ENCODE measurements at places on chromosomes 5 and 9.

DNA sequence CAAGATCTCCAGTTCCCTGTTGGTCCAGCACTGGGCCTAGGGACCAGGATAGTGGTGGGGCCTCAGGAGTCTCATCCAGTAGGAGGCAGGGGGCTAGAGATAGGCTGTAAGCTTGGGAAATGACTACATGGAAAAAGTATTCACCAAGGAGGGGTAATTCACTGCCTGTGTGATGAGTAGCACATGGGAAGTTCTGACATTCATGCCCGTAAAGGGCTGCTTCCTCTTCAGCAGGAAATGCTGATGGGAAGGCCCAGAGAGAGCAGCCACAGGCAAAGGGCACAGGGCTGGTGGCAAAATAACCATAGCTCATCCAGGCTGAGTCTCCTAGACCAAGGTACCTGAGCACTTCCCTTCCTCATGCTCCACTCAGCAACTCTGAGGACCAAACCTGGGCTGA, 23.1 kb upstream of the FRRS1L start:
- no peak for DNase-seq

DNA sequence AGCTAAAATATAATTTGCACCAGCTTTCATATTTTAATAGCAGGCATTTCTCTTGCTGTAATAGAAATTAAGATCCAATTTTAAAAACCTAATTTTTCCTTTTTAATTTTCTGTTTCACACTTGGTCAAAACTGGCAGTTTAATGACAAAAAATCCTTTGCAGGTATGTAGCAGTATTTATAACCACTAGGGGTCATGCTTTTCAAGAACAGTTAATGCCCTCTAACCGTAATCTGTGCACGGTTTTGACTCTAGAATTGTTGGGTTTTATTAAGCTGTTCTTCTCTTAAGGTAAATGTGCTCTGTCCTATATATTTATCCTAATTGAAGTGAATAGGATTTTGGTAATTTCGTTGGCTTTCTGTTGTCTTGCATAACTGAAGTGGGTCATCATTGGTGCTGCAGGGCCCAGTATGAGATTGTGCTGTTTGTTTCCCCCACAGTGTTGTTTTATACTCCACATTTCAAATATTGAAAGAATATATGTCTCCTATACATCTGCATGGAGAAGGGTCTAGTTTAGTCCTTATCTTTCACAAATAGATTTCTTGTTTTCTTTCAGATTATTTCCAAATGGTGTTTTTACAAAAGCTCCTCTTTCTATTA, 107.4 kb downstream of the SCAMP1 start:
- no peak for DNase-seq

DNA sequence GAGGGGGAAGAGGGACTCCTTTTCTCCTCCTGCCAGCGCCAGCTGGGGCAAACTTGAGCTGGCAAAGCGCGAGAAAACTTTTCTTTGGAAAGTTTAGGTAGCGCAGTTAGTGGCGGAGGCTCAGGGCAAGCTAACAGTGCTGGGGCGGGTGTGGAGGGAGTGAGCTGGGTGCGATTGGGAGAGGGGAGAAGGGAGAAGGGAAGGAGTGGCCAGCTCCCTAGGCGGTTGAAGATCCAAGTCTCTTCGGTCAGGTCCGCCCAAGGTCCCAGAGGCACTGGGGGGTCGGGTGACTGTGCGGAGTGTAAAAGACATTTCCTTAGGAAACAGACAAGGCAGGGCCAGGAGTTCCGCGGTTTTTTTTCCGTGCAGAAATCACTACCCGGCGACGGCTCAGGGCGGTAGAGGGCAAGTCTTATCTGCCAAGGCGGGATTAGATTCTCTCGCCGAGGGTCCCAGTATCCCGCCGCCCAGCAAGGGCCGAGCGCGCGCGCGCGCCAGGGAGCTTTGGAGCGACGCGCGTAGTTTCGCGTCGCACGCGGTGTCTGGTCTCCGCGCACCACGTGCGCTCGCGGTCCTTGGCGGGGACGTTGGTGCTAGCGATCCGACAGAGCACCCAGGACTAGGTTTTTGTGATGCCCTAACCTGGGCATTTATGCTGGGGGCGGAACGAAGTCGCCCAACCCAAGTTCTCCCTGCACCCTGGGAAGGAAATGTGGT, 33.6 kb upstream of the NFIB start:
- DNase-seq: no peak

DNA sequence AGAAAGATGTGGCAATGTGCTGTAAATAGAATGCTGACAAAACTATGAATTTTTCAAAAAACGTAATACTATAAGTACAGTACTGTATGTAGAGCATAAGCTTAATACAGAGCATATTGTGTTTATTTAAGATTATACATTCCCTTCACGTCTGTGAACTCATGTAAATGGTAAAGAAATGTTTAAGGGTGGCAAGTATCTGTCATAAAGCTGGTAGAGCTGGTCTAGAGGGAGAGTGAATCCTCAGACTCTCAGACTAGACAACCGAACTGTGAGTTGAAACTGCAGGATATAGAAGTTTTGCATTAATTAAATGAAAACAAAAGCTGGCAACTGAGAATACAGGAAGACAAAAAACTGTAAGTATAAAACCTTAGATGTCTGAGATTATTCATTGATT, 87.3 kb upstream of the ANXA1 start:
- DNase-seq: no peak

- DNase-seq: no peak
Measured at GRCh38 chr5:181149806-181150733, 2.7 kb downstream of the OR2V2 start.

GRCh38 chr9:4066120-4066519, 233.7 kb downstream of the GLIS3 start:
- DNase-seq: no peak

- no peak for DNase-seq
Measured at GRCh38 chr5:97131139-97131710, 11.2 kb downstream of the LIX1 start.

Data from stimulated activated CD4-positive, alpha-beta T cell treated with anti-CD3 and anti-CD28 coated beads, Interleukin-4, amount 100 ng/mL, for 1 hour (primary cell).